ENCODE measurements at places on chromosomes 12 and 14. TPM values are rescaled to one million over a fixed set of nuclear protein-coding genes. Genes with fewer than 3 reads are reported as not detected.

DAO gene
- not detected for total RNA-seq

SPIC gene
- total RNA-seq = not detected

IL22 gene
- not detected for total RNA-seq

RDH16 gene
- 0.13 TPM for total RNA-seq

TMEM52B gene
- total RNA-seq = not detected

TSPAN19 gene
- not detected for total RNA-seq

GLIPR1L1 gene
- total RNA-seq = not detected

NGB gene
- total RNA-seq = not detected

SLC7A7 gene
- 3.4 TPM for total RNA-seq

WBP11 gene
- total RNA-seq = 21.6 TPM

ABHD4 gene
- 37.9 TPM for total RNA-seq

RPGRIP1 gene
- not detected for total RNA-seq

SERPINA12 gene
- total RNA-seq = not detected

ANO2 gene
- 0.07 TPM for total RNA-seq

FAM90A1 gene
- 0.13 TPM for total RNA-seq

NKX2-1 gene
- total RNA-seq = not detected

FAM181A gene
- not detected for total RNA-seq

GPR84 gene
- 0.07 TPM for total RNA-seq

MAP4K5 gene
- 71.9 TPM for total RNA-seq

PRKD1 gene
- total RNA-seq = 40.5 TPM

INHBC gene
- total RNA-seq = not detected

THAP2 gene
- 4.0 TPM for total RNA-seq

NOXRED1 gene
- 0.40 TPM for total RNA-seq

GPR137C gene
- 0.33 TPM for total RNA-seq

CCDC196 gene
- total RNA-seq = not detected

KRT3 gene
- total RNA-seq = not detected

CAPZA3 gene
- not detected for total RNA-seq

CATSPERB gene
- not detected for total RNA-seq

FERMT2 gene
- total RNA-seq = 153 TPM

SSTR1 gene
- total RNA-seq = 6.2 TPM

CARMIL3 gene
- total RNA-seq = 0.17 TPM

LHX5 gene
- total RNA-seq = not detected

PPP1R1A gene
- not detected for total RNA-seq

PROX2 gene
- total RNA-seq = not detected

REP15 gene
- 2.4 TPM for total RNA-seq

KRT83 gene
- total RNA-seq = not detected

PLEKHG7 gene
- not detected for total RNA-seq

NUAK1 gene
- 31.4 TPM for total RNA-seq

NRIP2 gene
- not detected for total RNA-seq

ABCD2 gene
- under 0.01 TPM for total RNA-seq

PTPRQ gene
- total RNA-seq = 0.86 TPM

HPD gene
- total RNA-seq = 1.4 TPM

KLRC1 gene
- not detected for total RNA-seq

OVCH1 gene
- 0.07 TPM for total RNA-seq

TUNAR gene
- not detected for total RNA-seq

NPFF gene
- not detected for total RNA-seq

ACOT4 gene
- total RNA-seq = 0.98 TPM

GLIPR1L2 gene
- total RNA-seq = 0.46 TPM

SLC17A8 gene
- not detected for total RNA-seq

PTCSC3 gene
- not detected for total RNA-seq

EPYC gene
- not detected for total RNA-seq

C1S gene
- total RNA-seq = 339 TPM

MYH6 gene
- not detected for total RNA-seq

BCL2L14 gene
- not detected for total RNA-seq

PLA2G1B gene
- total RNA-seq = not detected

Measured in smooth muscle cell of the pulmonary artery (primary cell).